Left ventricle myocardium superior (tissue), 1 donor: ENCODE measurements at places on chromosomes 11 and 22. TPM values are rescaled to one million over a fixed set of nuclear protein-coding genes. Genes with fewer than 3 reads are reported as not detected.

DNA sequence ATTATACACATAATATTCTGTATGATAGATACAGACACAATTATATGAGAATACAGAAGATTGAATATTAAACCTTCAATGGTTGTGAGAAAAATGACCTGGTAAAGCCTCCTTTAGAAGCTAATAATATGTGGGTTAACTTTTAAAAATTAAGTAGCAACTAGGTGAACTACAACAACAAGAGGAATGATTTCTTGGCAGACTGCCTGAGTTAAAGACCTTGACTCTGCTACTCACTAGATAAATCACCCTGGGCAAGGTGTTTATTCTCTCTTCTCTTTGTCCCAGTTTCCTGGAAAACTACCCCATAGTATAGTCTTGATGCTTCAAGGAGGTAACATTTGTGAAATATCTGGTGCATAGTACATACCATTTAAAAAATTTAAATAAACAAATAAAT, 519.6 kb upstream of the TENM4 start:
- no peak for DNase-seq

GRCh38 chr11:62676698-62677097, 2.2 kb downstream of the UBXN1 start:
- no peak for DNase-seq

GRCh38 chr22:27839057-27839660, 37.6 kb upstream of the MN1 start:
- DNase-seq = no peak

SLC22A8 gene
- not detected for total RNA-seq

SLC22A25 gene
- total RNA-seq = not detected

GRCh38 chr11:58622344-58622743, at the start of gene CNTF:
Gene CNTF (plus strand): TSS chr11:58622665. CDS start chr11:58622753, 88 bp downstream.
- DNase-seq = no peak

DNA sequence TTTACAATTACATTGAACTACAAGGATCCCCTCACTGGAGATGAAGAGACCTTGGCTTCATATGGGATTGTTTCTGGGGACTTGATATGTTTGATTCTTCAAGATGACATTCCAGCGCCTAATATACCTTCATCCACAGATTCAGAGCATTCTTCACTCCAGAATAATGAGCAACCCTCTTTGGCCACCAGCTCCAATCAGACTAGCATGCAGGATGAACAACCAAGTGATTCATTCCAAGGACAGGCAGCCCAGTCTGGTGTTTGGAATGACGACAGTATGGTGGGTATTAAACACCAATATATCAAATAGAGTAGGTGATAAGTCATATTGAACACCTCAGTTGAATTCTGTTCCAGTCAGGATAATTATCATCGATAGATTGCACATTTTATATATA, 4.4 kb downstream of the FBXO7 start:
- no peak for DNase-seq

MCHR1 gene
- 1.4 TPM for total RNA-seq

DNA sequence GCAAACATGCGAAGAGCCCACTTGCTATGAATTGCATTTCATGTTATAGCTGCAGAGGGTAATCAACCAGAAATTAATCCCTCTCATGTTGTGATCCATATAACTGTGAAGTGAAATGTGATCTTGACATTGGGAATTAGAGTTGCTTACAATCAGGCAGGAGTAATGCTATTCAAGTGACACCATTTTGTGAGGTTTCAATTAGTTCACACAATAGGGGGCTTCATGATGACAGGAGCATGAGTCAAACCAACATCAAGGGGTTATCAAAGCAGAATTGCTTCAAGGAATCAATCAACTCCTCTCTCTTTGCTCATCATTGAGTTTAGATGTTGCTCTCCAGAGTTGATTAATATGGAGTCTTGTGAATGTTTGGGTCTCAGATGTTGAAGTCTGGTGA, 1585.2 kb upstream of the TENM4 start:
- DNase-seq = no peak

- DNase-seq = no peak
These were observed 5.4 kb upstream of the GAS2L1 start for GRCh38 chr22:29300807-29301601.

DNA sequence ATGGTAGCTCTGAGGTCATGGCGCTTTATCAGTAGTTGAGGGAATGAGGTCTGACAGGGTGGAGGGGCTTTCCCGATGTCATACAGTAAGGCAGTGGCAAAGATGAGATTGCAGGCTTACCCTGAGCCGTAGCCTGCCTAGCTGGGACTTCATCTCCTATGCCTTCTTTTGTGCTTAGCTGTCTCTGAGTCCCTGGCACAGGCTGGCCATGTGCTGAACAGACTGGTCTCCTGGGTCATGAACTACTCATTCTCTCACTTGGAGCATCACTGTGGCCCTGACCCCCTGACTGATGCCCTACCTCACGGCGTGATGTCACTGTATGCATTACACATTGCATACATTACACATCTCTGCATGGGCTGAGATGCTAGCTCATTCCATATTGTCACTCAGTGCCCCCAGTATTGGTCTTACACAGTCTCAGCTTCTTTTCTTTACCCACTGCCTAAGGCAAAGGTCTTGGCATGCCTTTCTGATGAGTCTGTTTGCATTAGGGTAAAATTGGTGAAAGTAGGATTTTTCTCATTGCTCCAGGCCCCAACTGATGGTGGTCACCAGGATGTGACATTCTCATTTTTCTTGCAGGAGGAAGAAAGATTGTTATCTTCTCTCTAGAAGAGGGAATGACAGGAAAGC, 389.4 kb upstream of the CADM1 start:
- DNase-seq = no peak

KCTD17 gene
- 9.8 TPM for total RNA-seq

GRCh38 chr11:132604431-132604830, 927.9 kb downstream of the OPCML start:
- no peak for DNase-seq
